Activated CD8-positive, alpha-beta memory T cell treated with anti-CD3 and anti-CD28 coated beads, Interleukin-2, amount 50 U/mL, for 4 hours (primary cell): ENCODE measurements at places on chromosomes 2 and 18.

DNA sequence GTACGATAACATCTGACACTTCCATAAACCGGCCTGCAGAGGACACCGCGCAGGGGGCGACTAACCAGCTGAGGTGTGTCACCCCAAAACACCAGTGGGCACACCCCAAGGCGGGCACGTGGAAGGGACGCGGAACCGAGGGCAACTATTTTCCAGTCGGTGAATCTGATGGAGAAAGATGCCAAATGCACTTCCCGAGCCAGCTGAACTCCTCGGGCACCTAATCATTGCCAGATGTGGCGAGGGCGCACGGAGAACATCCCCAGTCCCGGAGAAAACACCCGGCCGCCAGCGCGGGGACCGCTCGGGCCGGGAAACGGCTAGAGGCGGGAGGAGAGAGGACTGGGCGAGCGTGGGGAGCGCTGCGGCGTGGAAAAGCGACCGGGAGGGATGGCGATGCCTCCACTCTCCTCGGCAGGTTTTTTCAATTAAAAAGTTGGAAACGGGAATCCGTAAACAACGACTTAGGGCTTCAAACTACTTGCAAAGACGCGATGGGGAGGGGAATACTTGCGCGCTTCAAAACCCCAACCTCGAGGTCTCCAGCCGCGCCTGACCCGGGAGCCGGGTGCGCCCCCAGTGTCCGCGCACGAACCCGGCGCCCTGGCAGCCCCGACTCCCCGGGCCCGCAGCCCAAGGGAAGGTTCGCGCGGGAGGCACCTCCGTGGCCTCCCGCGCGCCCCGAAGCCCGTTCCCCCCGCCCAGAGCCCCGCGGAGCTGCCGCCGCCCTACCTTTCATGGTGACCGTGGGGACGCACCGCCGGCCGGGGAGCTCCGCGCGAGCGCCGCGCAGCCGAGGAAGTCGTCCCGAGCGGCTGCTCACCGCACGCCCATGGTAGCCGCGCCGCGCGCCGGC, 497 bp downstream of the COLEC12 start:
- no peak for DNase-seq

DNA sequence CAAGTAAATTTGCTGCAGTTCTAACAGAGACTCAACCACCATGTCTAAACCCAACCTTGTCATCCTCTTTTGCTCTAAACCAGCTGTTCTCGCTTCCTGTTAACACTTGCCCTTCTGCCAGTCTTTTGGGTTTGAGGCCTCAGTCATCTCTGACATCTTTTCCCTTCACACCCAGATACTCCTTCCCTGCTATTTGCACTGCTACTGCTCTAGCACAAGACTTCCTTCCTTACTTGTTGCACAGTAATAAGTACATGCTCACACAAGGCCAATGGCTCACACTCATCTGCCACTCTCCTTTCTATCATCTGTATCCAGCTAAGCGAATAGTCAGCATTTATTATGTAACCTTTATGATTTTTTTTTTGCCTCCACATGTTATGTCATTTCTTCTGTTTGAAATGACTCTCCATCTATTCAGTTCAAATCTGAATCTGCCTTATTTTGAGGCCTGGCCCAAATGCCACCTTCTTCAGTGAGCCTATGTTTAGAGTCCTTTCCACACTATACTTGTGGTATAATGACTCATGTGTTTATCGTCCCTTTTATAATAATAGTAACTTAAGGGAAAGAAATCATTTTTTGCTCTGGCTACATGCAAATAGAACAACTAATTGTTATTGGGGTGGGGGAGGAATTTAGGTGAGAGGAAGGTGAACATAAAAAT, 22.5 kb upstream of the CDKL4 start:
- no peak for DNase-seq

DNA sequence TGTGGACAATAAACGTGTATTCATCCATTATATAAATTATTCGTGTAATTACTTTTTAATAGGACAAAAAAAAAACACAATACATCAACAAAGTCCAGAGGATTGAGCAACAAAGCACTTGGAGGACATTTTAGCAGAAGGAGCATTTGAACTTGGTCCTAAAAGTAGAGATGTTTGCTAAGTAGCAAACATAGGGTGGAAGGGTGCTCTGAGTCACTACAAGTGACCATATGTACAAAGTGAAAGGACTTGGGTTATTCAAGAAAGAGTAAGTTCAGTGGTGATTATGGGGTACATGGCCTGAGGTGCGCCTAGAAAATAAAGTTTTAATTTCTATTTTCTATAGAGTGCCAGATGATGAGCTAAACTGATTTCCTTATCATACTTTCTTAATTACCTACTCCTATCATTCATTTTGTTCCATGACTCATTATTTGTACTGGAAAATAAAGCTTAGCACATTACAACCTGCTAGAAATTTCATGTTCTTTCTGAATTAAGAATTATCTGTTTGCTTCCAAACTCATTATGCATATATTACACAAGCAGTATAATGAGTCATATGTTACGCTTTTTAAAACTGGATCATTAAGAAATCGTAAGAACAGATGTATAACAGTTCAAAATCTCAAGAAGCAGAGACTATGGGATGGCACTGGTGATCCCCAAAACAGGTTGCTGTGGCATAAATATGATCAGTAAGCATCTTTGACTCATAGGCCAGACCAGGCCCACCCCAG, 13.1 kb upstream of the PPP1R1C start:
- no peak for DNase-seq

DNA sequence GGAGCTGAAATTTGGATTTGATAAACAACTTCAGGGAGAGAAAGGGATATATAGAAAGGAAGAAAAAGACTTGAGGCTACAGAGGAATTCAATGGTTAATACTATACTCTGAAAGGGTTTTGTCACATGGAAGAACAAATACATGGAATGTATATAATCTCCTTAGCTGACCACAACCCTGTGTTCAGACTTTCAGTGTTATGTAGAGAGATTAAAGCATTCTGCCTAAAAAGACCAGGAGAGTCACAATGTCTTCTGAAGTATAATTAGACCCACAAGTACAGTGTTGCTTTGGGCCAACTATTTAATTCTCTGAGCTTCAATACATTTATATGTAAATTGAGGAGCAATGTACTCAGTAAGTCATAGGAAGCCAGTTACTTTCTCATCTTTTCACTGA, 123.8 kb upstream of the FSHR start:
- DNase-seq, result no peak

DNA sequence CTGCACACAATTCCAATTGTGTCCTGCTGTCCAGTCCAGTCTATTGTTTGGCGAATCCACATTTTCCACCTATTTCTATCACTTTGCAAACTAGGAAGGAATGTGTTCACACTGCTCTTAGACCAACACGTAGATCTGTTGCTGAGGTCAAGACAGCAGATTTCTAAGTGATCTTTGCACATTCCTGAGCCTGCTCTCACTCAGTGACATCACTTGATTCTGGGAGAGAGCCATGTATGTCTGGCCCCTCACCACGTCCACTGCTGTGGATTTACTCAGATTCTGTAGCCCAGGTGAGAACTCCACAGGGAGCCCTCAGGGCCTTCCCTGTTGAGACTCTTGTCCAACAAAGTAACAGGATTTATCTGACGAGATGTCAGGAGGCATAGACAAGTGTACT, 317.2 kb downstream of the TSN start:
- no peak for DNase-seq

DNA sequence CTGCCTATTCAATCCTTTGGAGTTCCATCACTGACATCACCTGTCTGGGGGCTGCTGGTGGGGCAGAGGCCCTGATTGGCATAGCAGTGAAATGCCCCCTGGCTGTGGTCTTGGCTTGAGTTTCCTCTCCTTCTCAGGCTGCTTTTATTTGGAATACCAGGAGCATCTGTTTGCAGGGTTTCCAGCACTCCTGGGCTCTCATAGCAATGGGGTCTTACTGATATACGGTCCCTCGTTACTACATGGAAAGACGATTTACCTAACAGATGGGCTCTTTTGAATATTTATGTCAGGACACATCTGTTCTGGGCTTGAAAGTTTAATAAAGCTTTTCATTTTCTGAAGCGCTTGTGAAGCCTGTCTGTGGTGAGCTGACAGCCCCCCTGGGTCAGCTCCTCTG, 230.3 kb downstream of the SLC4A3 start:
- DNase-seq, result no peak

- DNase-seq, result no peak
Measured at GRCh38 chr18:13237073-13237472, 18.5 kb downstream of the LDLRAD4 start.

GRCh38 chr2:27891673-27892105, 1.2 kb downstream of the BABAM2 start:
- no peak for DNase-seq

DNA sequence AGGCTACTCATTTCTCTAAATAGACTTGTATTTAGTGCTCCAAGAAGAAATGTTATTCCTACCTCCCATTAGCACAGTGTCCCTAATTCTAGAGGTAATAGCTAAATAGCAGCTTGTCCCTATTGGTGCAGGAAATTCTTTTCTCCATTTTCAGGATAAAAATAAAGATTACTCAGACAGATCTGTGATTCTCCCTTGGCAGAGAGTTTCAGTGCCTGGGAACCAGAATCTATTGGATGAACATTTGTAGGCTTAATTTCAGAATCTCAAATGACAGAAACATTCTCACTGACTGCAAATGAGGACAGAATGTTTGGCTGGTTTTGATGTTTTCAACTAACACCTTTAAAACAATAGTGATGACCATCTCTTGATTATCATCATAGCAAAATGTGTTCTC, 33.3 kb upstream of the LGALSL start:
- no peak for DNase-seq

DNA sequence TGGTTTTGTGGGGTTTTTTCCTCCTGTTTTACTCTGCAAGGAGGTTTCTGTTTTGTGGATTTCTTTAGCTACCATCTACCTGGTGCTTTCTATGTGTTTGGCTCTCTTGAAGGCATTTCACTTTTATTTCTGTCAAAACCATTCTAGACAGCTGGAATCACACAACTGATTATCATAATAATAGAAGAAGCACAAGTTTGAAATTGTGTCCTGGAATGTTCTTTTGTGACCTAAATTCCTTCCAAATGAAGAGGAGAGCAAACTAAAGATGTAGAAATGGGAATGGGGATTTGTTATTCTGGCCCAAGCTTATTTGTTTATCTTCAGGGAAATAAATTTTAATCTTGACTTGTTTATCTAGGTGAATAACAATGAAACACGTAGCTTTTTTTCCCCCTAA, 17.0 kb upstream of the MFSD2B start:
- DNase-seq, result no peak

- no peak for DNase-seq
Measured at GRCh38 chr2:143530758-143531157, 401.5 kb downstream of the ARHGAP15 start.

GRCh38 chr18:76496194-76496890, 1.3 kb upstream of the ZNF516 start:
- DNase-seq, result peak; percentile 45

GRCh38 chr2:16316456-16317210, 349.0 kb downstream of the CYRIA start:
- DNase-seq, result no peak

DNA sequence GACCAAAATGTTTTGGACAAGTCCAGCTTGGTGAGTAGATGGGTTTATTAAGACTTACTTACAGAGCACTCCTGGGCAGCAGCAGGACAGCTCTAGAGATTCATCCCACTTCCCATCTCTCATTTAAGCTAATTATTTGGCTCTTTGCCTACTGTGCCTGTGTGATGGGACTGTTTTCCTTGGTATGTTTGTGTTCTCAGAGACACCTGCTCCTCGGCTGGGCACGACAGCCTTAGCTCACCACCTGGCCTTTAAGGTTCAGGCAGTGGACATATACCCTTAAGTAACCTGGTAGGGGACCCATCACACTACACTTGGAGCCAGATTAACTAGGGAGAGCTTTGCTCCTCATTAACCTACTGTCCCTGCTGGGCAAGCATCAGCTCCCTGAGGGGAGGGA, 41.7 kb upstream of the EFEMP1 start:
- DNase-seq, result no peak

GRCh38 chr2:231250146-231250545, 51.7 kb downstream of the ARMC9 start:
- no peak for DNase-seq

GRCh38 chr2:233244818-233245217, 6.7 kb upstream of the ATG16L1 start:
- DNase-seq, result no peak

DNA sequence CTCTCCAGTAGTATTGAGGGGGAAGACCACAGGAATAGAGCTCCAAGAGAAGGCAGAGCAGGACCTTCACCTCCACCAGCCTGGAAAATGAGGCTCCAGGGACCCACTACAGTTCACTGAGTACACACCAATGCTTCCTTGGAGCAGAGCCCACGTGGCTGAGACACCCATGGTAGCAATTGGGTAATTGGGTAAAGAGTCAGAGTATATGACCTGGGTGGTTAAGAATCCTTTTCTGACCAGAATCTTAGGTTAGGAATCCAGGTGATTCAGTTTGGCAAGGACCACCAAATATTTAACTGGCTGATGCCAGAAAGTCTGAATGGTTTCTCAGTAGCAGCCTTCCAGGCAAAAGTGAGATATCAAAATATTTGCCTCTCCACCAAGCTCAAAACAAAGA, 107.7 kb downstream of the MDH1 start:
- DNase-seq, result no peak

- DNase-seq, result no peak
Measured at GRCh38 chr2:133324150-133324561, 244.1 kb downstream of the NCKAP5 start.

- DNase-seq, result no peak
Measured at GRCh38 chr2:157327200-157327599, 1.6 kb upstream of the ERMN start.

DNA sequence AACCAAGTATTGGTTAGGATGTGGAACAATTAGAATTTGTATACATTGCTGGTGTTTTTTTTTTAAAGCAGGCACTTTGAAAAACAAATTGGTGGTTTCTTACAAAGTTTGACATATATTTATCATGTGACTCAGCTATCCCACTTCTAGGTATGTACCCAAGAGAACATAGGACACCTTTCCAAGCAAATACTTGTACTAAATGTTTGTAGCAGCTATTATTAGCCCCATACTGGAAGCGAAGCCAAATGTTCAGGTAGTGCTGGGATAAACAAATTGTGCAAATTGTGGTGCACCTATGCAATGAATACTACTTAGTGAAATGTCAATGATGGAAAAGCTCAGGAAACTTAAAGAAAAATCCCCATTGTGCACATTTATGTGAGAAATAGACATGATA, 101.0 kb downstream of the MIB1 start:
- no peak for DNase-seq

- peak; percentile 68 for DNase-seq
Measured at GRCh38 chr2:113890253-113891235, 655 bp downstream of the ACTR3 start.
